ENCODE measurements at places on chromosomes 1 and 21.

DNA sequence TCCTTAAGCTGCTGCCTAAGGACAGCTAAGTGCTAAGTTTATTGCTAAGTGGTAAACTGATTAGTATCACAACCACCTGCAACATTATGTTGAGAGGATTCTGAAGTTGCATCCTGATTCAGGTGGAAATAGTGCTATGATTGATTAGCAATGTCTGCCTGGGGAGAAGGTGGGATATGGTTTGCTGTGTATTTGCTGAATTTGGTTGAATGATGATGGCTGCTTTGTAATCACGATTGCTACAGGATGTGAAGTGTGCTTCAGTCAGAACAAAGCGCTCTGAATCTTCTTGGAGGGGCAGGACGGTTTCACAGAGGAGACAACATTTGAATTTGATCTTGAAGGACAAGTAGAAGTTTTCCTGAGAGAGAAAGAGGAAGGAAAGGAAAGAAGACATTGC lies 226.0 kb downstream of the ST6GALNAC3 start:
- DNase-seq = no peak

- DNase-seq = no peak
These were observed 111.8 kb upstream of the USH2A start for GRCh38 chr1:216535059-216535458.

DNA sequence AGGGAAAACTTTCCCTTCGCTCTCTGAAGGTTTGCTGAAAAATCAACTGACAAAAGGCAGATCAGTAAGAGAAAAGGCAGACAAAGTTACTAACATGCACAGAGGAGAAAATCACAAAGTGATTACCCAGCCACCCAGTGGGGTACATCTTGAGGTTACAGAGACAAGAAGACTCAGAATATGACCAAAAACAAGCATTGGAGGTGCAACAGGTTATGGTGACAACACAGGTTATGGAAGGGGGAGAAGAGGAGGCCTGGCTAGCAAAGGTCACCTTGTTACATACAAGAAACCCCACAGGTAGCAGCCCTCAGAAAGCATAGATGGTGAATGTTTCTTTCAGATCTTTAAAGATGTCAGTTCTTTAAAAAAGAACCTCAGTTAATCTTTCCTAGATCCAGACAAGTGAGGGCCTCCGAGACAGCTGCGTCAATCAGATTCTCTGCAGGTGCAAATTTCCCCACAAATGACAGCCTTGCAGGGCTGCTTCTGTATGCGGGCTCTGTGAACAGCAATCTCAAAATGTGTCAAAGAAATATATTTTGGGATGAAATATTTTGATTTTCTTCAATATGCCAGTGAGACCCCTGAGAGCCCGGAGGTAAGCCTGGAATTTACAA lies 207.6 kb upstream of the RAB4A start:
- no peak for DNase-seq

- peak; percentile 79 for DNase-seq
These were observed 334.4 kb downstream of the SRGAP2C start for GRCh38 chr1:121519042-121519755.

DNA sequence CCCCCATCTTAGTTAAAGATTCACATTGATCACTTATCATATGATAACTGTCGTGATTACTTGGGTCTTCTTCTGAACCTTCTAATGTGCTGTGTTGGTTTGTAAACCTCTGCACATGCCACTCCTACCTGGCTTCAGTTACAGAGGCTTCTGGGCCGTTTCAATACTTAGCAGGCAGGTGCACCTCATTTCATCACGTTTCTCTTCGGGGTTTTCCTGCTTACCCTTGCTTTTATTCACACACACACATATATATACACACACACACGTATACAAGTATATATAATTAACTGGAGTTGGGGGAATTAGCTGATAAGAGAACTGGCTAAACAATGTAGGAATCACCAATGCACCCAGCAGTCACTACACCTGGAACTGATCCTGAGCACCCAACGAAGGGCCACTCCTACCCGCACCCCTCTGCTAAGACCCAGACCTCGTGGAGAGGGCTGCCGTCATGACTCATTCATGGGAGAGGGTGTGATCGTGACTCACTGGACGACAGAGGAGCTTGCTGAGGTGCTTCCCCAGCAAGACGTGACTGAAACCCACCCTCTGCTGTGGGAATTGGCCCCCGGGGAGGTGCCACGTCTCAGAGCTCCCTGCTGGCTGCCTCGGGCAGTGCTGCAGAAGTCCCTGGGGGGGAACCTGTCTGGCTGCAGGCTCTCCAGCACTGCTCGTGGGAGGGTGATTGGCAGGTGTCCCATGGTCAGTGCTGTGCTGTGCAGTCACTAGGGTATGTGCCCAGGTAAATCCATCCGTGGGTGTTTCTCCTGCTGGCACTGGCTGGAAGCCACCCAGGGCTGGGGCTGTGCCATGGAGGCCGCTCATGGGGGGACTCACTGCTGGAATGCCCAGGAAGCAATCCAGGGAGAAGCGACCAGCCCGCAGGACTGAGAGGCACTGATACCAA lies 166.6 kb downstream of the DYRK1A start:
- DNase-seq = no peak

DNA sequence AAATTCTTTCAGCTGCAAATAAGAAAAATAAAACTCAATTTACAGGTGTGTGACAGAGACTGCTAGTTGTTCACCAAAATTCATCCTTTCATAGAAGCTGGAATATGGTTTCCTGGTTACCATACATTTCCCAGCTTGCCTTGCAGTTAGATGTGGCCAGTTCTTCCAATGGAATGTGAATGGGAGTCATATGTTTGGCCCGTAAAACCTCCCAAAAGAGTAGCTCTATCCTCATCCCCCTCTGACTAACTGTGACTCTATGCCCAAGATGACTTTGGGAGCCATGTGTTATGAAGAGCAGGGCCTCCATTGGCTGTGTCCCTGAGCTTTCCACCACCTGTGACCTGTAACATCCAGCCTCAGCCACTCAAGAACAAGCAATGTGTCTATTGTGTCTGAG lies 90.6 kb upstream of the NGF start:
- no peak for DNase-seq

DNA sequence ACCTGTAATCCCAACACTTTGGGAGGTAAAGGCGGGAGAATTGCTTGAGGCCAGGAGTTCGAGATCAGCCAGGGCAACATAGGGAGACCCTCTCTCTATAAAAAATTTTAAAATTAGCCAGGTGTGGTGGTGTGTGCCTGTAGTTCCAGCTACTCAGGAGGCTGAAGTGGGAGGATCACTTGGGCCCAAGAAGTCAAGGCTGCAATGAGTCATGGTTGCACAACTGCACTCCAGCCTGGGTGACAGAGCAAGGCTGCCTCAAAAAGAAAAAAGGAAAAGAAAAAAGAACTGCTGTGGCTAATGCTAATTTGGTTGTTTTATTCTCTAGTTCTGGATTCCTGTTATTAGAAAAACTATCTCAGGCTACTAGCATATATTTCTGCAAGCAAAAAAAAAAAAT lies 29.8 kb downstream of the DBT start:
- no peak for DNase-seq

- no peak for DNase-seq
These were observed 3.1 kb downstream of the LAMB3 start for GRCh38 chr1:209648931-209649776.
